ENCODE measurements at places on chromosomes 5 and 9.

GRCh38 chr5:57437976-57438805, 44.4 kb downstream of the ACTBL2 start:
- DNase-seq: no peak

DNA sequence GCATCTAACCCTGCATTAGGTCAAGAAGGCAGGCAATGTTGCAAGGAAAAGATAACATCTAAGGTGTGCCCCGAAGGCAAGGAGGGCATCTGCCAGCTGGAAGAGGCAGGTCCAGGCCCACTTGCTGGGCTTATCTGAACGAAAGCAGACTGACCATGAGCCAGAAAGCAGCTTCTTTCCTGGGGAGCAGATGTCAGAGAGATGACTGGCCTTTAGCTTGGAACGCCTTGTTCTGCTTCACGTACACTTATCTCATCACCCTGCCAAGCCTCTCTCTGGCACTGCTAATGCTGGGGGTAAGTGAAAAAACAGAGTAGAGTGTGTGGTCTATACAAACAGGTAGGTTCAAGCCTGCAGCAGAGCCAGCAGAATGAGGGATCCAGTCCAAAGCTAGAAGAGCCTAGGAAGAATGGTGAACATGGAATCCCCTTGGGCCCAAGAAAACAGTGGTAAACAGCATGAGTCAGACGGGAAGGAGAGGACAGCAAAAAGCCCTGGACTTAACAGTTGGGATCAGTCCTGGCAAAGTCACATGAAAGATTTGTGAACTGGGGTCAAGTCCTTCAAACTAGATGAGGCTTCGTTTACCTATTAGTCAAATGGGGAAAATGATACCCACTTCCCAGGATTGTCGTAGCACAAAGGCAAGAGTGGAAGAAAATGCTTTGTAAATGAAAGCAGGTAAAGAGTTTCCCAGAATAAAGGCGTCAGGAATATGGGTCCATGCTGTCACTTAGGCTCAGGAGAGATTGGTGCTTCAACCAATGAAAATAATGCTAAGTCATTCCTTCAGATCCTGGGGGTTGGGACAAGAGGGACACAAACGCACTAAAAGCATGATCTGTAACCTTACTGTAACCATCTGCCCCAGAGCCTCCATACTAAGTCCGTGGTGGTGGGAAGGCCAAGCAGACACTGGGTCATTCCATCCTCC, 200.9 kb downstream of the SLIT3 start:
- DNase-seq: no peak

DNA sequence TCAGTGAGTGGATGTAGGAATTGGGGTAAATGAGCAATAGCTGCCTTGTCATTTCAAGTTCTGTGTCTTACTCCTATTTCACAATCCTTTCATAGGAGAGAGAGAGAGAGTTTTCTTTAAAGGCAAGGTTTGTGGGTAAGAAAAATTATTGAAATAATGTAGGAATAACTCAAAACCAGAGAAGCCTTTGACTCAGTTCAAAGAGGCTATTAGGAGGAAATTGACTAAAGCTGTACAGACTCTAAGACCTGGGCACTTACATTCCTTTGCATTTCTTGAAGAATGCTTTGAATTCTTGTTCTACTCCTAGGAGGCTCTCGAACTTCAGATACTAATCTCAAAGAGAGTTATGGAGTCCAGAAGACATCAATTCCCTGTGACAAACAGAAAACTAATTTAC, 257.1 kb downstream of the FBXL7 start:
- DNase-seq: no peak

DNA sequence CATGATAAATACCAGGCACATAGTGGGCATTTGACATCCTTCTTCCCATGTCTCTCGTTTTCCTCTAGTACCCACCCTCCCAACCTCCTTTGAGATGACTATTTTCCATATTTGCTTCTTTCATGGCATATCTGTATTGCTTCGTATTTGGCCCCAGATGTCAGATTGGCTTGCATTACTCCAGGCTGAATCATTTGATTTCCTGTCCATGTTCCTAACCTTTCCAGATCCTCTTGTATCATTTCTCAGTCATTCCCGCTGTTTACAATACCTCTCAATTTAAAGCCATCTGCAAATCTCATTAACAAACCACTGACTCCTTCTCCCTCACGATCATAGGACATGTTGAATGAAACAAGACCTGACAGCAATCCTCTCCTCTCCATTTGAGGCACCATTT, 19.9 kb downstream of the MTX3 start:
- no peak for DNase-seq

GRCh38 chr5:1525624-1526189, 1.9 kb upstream of the LPCAT1 start:
- DNase-seq: no peak

- DNase-seq: no peak
These were observed 146.7 kb downstream of the ROR2 start for GRCh38 chr9:91803151-91803940.

DNA sequence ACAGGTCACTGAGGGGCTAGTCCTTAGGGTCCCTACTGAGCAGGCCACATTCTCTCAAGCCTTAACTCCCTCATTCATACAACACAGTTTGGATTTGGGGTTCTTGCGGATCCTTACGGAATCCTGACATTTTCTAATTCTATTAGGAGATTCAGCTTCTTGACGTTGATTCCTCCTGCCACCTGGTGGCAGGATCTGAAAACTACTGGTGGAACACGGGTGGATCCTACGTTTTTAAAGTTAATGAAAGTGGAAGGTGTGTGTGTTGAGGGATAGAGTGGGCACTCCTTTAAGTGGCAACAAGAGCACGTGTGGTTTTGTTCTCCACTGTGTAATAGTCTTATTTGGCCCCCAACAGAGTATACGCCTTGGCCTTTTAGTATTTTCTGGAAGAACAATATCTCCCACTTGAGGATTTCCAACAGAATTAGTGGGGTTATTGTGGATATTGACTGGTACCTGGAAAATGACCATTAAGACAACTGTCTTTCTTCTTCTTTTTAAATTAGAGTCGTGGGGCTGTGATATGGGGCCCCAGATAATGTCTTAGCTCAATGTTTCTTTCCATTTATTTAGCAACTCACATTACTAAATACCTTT, 25.2 kb downstream of the SLC28A3 start:
- DNase-seq: peak; percentile 71

GRCh38 chr9:33043671-33044070, 18.6 kb downstream of the DNAJA1 start:
- no peak for DNase-seq
